Neuronal stem cell (in vitro differentiated cells): ENCODE measurements at places on chromosomes 1 and 21.

- no peak for DNase-seq
Observed at GRCh38 chr1:60222360-60223115, 149.0 kb upstream of the C1orf87 start.

- no peak for DNase-seq
Observed at GRCh38 chr1:167499664-167500101, 18.6 kb downstream of the CD247 start.

GRCh38 chr1:160187407-160187806, 3.0 kb upstream of the CASQ1 start:
- DNase-seq: no peak

GRCh38 chr1:110107867-110108469, 4.3 kb upstream of the UBL4B start:
- DNase-seq: no peak

DNA sequence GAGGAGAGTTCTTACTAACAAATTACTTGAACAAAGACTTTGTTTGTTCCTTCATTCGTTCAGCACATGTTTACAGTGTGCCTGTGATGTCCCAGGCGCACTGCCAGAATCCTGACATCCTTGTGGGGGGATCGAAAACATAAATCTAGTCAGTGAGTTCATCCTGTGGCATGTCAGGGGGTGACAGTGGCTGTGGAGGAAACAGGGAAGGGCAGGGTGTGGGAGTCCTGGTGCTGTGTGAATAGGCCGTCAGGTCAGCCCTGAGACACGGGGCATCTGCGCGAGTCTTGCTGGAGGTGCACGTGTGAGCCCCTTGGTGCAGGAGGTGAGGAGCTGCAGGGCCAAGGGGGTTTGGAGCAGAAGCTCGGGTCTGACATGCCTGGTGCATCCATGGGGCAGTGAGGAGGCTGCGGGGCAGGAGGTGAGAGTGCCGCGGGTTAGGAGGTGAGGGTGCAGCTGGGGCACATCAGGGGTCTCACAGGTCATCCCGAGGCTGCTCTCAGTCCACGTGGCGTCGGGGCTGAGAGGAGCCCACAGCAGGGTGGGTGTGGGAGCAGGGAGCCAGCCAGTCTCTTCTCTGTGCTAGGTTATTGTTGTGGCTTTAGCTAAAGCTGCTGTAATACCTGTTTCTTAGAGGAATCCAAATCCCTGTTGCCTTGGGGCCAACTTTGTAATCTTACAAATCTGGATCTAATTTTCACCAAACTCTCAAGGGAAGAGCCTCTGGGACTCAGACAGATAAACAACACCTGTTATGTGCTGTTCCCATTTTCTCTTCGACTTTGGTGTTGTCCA, 93.4 kb downstream of the PCBP3 start:
- DNase-seq: no peak

DNA sequence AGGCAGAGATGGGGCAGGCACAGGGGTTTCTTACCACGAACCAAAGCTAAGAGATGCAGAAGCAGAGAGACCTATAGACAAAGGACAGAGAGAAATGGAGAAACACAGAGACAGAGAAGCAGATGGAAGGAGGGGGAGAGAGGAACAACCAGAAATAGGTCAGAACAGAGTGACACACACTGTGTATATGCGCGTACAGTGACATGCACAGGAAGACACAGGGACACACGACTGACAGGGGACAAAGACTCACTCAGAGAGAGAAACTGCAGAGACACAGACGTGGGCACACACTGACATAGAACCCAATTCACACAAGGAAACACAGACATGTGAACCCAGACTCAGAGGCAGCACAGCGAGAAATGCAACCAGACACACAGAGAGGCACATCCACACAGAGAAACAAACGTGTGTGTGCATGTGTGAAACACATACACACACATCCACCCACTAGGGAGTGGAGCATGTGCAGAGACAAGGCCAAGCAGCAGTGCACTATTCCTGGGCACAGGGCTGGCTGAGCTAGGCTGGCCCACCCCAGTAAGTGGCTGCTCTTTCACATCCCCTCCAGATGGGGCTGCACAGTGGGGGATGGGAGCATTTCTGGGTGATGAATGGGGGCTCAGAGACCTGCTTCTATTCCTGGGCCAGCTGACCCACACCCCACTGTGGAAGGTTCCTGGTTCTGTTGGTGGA, 123.4 kb upstream of the CSF3R start:
- no peak for DNase-seq

DNA sequence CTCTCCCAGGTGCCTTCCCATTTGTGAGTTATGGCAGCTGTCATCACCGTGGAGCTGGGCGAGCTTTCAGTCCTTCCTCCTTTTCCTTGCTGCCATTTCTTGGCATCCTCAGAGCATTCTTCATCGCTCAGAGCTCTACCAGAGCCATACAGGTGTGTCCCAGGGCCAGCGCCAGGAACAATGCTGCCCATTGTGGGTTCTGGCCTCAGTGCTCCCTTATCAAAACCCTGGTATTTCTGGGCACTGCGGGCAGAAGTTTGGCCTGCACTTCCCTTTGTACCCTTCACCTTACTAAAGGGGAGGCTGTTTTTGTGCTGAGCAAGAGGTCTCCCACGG, 28.5 kb downstream of the RASSF5 start:
- no peak for DNase-seq

DNA sequence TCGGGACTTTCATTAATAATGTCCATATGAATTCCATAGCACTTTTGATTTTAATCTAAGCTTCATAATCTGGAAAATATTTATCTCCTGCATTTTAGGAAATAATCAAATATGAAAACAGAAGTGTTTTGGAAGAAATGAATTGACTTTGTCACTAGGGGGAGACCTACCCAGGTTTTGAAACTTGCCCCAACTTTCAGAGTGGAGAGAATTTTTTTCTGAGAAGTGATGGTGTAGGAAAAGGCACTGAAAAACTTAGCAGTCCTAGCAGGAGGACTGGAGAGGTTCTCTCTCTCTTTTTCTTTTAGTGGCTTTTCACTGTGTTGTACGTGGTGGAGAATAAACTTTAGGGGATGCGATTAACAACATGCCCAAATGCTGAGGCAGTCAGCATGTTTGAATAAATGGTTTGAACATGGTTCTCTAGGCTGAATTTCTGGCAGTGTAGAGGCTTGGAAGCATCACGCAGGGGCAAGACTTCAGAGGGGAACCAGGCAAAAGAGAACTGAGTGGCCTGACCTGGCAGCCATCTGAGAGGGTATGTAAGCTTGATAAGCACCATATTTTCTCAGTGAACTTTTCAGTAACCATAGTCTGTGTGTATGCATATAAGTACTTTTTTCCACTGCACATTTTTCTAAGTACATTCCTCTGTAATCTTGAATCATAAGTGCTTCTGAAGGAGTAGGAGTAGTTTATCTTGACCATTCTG, 68.3 kb upstream of the NEK7 start:
- peak; percentile 9 for DNase-seq

DNA sequence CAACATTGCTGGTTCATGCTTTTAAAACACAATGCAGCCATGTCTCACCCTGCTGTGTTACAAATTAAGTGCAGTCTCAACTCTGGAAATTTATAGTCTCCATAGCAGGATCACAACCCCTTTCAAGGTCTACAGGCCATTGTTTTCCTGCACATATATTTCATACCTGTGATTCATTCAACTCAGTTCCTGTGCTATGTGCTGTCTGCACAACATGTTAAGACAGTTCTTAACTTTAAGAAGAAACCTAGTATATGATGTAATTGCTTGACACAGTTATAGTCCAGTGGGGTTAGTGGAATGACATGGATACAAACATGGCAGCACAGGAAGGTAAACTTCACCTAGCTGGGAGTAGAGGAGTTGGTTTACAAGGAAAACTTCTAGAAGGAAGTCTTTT, 106.4 kb downstream of the IFI44 start:
- DNase-seq: no peak

- no peak for DNase-seq
Observed at GRCh38 chr1:8415526-8416278, 97.8 kb downstream of the SLC45A1 start.

DNA sequence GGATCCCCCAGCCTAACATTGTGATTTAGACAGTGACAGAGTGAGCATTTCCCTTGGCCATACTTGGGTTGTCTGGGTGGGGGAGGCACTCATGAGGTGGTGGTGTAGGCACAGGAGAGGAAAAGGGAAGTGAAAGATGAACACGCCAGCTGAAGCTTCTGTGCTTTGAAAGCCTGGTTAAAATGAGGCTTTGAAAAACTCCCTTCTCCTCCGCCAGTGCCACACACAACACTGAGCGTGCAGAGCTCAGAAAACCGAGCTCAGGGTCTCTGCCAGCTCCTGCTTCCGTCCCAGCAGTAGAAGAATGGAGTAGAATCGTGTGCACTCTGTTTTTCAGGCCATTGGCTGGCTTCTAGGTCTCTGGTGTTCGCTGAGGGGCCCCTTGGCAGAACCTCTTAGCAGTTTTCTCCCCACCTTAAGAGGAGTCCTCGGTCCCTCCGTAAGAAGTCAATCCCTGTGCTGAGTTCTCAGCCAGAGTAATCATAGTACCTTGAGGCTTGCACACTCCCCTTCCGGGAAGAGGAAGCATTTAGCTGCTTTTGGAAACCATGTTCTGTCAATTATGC, 12.9 kb downstream of the PLEKHM2 start:
- DNase-seq: no peak

- no peak for DNase-seq
Observed at GRCh38 chr1:6795661-6796060, 10.4 kb downstream of the CAMTA1 start.

- DNase-seq: no peak
Observed at GRCh38 chr21:34979383-34979782, 69.7 kb downstream of the RUNX1 start.

- DNase-seq: no peak
Observed at GRCh38 chr1:247905910-247906503, 10.6 kb downstream of the OR2W3 start.

DNA sequence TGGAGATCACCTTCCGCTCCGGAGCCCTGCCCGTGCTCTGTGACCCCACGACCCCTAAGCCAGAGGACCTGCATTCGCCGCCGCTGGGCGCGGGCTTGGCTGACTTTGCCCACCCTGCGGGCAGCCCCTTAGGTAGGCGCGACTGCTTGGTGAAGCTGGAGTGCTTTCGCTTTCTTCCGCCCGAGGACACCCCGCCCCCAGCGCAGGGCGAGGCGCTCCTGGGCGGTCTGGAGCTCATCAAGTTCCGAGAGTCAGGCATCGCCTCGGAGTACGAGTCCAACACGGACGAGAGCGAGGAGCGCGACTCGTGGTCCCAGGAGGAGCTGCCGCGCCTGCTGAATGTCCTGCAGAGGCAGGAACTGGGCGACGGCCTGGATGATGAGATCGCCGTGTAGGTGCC, 9.6 kb downstream of the SPATA46 start:
- DNase-seq: no peak

DNA sequence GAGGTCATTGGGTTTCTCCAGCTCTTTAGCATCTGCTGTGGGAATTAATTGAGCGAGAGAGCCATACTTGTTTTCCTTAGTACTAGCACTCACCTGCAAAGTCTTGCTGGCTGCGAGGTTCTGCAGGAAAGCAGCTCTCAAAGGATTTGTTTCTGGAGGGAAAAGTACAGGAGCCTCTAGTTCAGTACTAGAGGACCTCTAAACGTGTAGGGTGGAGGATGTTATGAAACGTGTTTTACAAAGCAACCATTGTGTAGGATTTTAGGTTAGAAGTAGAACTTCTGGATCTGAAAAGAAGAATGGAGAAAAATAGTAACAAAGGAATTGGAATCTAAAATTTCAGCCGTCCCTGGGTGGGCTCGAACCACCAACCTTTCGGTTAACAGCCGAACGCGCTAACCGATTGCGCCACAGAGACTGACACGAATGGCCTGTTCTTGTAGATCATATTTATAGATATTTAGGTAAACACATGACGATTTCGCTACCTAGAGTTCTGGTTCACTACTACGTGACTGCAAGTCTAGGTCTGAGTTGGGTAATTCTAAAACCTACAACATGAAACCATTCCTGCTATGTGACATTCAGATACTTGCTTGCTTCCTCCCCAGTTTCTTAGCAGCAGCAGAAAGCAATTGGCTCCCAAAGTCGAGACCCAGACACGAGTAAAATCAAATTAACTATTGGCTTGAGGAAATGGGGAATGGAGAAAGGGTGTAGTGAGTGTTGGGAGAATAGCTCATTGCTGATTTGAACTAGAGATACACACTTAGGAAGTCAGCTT, 60.2 kb upstream of the CFAP126 start:
- DNase-seq: no peak

DNA sequence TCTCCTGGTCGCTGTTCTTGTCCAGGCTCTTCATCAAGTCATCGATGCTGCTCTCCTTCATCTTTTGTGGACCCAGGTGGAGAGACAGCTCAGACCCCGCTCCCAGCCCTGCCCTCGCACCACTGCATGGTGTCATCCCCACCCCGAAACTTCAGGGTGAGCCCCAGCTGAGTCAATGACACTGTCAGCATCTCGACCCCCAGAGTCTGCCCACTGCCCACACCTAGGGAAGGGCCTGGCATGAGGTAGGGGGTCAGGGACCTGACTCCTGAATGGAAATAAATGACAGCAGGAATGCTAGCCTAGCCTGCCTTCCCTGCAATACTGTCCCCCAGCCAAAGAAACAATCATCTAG, 1.6 kb upstream of the S100A6 start:
- DNase-seq: no peak

DNA sequence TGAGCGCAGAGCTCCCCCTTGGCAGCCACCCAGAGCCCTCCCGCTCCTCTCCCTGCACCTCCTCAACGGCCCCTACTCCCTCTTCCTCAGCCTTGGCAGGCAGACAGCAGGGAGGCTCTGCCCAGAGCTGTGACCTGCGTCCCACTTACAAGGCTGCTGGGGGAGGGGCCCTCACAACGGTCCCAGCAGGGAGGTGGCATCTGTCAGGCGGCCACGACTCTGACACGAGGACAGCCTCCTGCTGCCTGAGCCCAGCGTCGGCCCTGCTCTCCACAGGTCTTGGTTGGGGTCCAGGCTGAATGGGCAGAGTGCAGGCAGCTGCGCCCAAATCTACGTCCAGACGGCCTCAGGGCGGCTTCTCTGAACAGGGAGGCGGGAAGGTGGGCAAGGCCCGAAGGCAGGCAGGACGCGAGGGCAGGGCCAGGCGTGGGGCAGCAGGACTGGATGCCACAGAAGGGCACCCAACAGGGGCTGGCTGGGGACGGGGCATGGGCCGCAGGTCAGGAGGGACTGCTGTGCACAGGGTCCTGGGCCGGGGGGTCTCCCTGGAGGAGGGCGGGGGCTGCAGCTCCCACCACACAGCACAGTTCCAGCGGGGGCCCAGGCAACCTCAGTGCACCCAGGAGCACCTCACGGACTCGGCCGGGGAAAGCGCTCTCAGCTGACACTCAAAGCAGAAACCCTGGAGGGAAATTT, 7.5 kb downstream of the SLC19A1 start:
- DNase-seq: no peak
